ENCODE measurements at places on chromosomes 4 and X.

DNA sequence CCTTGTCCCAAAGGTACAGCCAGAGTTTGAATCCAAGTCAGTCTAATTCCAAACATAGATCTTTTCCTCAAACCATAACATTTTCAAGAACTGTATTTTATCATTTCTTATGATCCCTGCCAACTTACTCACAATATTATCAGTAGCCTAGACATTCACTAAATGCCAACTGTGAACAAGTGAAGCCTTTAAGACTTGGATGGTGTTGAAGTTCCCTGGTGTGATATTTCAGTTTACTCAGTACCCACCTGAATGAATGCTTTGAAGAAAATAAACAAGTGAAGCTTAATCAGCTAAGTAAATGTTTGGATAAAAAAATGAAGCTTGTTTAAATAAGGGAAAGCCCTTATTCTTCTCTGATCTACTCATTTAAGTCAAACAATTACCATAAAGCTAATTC, 1028.3 kb downstream of the DMD start:
- no peak for DNase-seq

GRCh38 chrX:70166601-70167590, 10.4 kb upstream of the DGAT2L6 start:
- DNase-seq: peak; percentile 70

- DNase-seq: no peak
These were observed 120.2 kb downstream of the KLHL13 start for GRCh38 chrX:117996408-117996807.

GRCh38 chr4:53015681-53016080, 153.6 kb downstream of the RASL11B start:
- DNase-seq: no peak

GRCh38 chr4:152956650-152957436, 20.7 kb downstream of the FHDC1 start:
- DNase-seq: no peak

DNA sequence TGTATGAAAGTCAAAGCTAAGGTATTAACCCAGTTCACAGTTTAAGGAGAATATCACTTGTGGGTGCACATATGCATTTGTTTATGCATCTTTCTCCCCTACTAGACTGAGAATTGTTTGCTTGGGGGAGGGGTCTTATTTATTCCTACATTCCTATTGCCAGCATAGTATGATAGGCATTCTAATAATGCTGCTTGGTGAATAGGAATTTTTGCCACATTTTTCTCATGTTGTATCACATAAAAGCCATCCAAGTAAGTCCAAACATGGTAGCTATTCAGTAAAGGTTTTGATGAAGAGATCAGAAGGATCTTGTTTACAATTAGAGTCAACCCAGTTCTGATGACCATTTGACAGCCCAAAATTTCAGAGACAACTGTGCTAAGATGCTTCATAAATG, 48.6 kb downstream of the ASB9 start:
- no peak for DNase-seq

- DNase-seq: no peak
These were observed 57.2 kb downstream of the FNIP2 start for GRCh38 chr4:158826057-158826456.

DNA sequence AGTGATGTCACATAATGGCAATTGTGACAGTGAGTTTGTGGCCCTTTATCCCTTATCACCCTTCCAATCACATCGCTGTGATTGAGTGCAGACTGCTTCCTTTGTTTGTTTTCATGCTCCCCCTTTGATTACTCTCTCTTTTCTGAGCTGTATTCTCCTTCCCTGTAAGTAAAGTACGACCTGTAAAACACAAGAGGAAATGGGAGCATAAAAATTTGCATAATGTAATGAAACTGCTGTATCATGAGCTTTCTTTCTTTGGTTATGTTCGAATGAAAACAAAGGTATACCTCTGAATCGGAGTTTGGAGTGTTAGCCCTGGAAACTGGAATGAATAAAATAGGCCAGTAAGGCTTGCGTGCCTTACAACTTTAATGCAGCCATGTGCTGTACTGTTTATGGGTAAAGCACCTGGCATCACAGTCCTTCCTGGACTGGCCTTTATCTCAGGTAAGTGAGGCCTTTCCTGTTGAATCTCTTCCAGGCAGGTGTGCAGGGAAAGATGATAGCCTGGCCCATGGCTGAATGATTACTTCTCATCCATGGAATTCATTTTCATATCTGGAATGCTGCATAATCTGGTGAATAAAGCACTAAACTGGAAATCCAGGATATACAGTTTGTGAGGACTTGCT, 26.6 kb upstream of the HS3ST1 start:
- no peak for DNase-seq

- no peak for DNase-seq
These were observed 115.0 kb downstream of the AGTR2 start for GRCh38 chrX:116285501-116285900.

GRCh38 chrX:56429581-56429980, 133.8 kb upstream of the UBQLN2 start:
- DNase-seq: no peak

DNA sequence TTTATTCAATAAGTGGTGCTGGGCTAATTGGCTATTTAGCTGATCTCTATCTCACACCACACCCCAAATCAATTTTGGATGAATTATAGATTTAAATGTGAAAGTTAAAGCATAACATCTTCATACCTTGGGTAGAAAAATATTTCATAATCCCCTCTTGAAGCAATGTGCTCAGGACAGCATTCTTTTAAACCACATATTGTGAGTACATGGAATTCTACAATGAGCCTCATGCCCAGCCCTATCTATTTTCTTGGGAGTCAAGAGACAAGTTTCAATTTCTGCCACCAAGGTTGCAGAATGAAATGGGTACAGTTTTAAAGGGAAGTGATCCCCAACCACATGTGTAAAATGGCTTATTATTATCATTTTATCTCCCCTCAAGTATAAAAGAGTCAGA, 30.6 kb upstream of the GPRIN3 start:
- no peak for DNase-seq

GRCh38 chr4:70752236-70752635, 30.5 kb downstream of the RUFY3 start:
- no peak for DNase-seq

DNA sequence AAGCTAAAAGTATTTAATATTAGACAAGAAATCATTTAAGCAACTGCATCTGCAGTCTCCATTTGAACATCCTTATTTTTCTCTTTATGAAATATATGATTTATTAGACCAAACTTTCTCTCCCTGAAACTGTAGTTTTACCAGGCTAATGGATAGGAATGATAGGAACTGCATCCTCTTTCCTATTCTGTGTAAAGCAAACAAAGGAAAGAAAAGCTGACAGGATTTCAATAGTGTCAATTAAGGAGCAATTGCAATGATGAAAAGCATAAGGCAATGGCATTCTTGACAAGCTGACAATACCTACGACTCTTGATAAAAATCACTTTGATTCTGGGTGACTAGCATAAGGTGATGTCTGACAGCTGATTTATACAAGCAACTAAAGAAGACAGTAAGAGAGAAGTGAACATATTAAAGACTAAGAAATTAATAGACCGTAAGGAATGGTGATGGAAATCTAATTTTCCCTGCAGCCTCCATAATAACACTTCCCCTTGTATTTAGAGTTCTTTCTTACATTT, 502.5 kb downstream of the TECRL start:
- DNase-seq: no peak

- DNase-seq: peak; percentile 24
These were observed 6.8 kb upstream of the OCIAD2 start for GRCh38 chr4:48913346-48913745.

GRCh38 chr4:105471566-105472176, 2.2 kb downstream of the PPA2 start:
- peak; percentile 72 for DNase-seq

DNA sequence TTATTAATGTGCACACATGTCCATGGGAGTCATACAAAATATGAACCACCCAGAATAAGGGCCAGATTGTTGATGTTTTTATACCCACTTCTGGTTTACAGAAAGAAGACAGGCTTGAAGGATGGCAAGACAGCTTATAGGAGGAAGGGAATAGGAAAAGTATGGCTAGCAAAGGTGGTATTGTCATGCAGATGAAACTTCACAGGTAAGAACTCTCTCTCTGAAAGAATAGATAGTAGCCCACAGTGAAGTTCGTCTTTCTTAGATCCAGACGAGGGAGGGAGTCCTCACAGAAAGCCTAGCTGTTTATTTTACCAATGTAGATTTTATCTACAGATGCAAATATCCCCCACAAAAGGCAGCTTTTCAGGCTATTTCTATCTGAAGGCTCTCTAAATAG, 43.7 kb upstream of the SPIN4 start:
- no peak for DNase-seq

- no peak for DNase-seq
These were observed 76.3 kb upstream of the ARHGAP36 start for GRCh38 chrX:130981836-130982235.

DNA sequence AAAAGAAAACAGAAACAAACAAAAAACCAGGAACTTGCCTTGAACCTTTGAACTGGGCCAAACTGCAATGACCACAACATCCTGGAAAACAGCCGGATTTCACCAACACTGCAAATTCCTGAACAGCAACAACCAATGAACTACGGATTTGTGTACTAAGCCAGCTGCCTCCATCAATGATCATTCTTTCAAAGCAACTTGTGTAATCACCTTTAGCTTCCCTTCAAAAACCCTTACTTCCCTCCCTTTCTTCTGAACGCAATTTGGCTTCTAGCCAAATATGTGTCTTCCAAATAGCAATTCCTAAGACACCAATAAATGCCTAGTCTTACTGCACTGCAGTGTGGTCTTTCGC, 98.5 kb upstream of the FAM47C start:
- no peak for DNase-seq

- peak; percentile 23 for DNase-seq
These were observed 341.7 kb upstream of the FAT1 start for GRCh38 chr4:187065396-187065795.

GRCh38 chr4:5930456-5930855, 37.6 kb upstream of the CRMP1 start:
- no peak for DNase-seq

- no peak for DNase-seq
These were observed 434.0 kb downstream of the FAM133A start for GRCh38 chrX:94107981-94108380.

GRCh38 chrX:13044441-13044840, at the start of gene FAM9C:
TSS of gene FAM9C (minus strand) at chrX:13044620. CDS start at chrX:13043789, 831 bp downstream.
- DNase-seq: no peak

DNA sequence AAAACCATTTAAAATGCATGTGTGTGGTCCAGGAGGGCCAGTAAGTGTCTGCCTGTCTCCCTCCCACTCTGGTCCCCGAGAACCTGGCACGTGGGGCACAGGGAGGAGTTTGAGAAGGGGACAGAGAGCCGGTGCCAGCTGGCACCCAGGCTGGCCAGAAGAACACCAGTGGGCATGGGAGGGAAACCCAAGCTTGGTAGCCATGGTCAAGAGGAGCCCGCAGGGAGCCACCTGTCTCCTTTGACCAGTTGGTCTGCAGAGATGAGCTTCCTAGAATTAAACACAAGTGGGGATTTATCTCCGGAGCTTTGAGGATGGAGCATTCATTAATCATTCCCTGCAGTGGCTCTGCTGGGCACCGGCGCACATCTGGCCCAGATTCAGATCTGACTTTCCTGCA, 41.6 kb downstream of the HMX1 start:
- DNase-seq: no peak

GRCh38 chr4:26670903-26671537, 87.1 kb downstream of the TBC1D19 start:
- no peak for DNase-seq

GRCh38 chr4:77710684-77711083, 105.1 kb downstream of the CXCL13 start:
- DNase-seq: no peak

- no peak for DNase-seq
These were observed 39.3 kb downstream of the GATB start for GRCh38 chr4:151721466-151721865.

GRCh38 chr4:182878633-182879495, 38.3 kb downstream of the DCTD start:
- DNase-seq: no peak

GRCh38 chrX:5180135-5180741, 1048.4 kb downstream of the NLGN4X start:
- DNase-seq: no peak

- DNase-seq: no peak
These were observed 13.8 kb downstream of the NELFA start for GRCh38 chr4:1994938-1995337.

DNA sequence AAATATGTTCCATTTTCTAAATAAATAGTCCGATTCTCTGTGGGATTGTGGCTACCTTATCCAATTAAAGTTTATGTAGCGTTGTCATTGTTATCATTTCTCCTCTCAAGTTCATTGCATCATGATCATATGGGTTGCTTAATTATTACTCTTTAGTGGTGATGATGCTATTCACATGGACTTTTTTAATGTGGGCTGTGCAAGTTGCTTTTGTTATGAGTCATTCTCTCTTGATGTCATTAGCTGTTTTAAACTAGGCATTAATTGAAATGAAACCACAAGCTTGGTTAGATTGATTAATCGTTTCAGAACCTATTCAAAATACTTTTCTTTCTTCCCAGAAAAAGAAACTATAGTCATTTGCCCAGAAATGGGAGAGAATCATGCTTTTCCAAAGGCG, 38.2 kb downstream of the NHS start:
- peak; percentile 7 for DNase-seq

GRCh38 chr4:68520985-68521384, 55.1 kb downstream of the UGT2B17 start:
- no peak for DNase-seq

DNA sequence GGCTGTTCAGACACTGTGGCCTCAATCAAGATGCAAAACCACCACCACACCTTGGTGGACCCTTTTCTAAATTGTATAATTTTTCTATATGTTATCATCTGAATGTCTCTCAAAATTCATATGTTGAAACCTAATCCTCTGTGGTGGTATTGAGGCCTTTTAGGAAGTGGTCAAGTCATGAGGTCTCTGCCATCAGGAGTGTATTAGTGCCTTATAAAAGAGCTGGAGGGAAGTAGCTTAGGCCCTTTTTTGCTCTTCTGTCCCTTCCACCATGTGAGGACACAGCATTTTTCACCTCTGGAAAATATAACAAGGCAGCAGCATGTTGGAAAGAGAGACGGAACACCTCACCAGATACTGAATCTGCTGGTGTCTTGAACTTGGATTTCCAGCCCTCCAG, 30.5 kb upstream of the DKK2 start:
- DNase-seq: no peak
